ELF-1 (cell line): ENCODE measurements at places on chromosomes 1 and 21.

DNA sequence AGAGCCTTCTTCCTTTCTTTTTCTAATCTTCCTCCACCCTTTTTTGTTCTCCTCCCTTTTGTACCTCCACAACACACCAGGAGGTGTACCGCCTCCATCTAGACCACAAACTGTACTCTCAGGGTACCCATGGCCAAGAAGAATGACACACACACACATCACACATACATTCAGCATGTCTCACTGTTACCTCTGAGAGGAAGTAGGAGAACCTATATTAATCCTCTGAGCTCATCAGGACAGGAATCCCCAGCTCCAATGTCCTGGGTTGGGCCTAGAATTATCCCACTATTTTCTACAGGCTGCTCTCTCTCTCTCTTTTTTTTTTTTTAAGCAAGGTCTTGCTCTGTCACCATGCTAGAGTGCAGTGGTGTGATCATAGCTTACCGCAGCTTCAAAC, 36.7 kb downstream of the ATP2B4 start:
- DNase-seq, result no peak

- no peak for DNase-seq
Measured at GRCh38 chr1:91730801-91731732, 154.9 kb downstream of the TGFBR3 start.

DNA sequence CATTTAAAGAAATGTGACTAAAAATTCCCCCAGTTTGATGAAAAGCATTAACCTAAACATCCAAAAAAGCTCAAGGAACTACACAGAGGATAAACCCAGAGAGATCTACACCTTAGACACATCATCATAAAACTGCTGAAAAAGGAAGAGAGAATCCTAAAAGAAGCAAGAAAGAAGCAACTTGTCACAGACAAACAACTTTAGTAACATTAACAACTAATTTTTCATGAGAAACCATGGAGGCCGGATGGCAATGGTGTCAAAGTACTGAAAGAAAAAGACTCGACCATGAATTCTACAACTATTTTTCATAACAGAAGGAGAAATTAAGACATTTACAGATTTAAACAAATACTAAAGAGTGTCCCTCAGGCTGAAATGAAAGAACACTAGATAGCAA, 17.7 kb downstream of the ZNF644 start:
- no peak for DNase-seq

DNA sequence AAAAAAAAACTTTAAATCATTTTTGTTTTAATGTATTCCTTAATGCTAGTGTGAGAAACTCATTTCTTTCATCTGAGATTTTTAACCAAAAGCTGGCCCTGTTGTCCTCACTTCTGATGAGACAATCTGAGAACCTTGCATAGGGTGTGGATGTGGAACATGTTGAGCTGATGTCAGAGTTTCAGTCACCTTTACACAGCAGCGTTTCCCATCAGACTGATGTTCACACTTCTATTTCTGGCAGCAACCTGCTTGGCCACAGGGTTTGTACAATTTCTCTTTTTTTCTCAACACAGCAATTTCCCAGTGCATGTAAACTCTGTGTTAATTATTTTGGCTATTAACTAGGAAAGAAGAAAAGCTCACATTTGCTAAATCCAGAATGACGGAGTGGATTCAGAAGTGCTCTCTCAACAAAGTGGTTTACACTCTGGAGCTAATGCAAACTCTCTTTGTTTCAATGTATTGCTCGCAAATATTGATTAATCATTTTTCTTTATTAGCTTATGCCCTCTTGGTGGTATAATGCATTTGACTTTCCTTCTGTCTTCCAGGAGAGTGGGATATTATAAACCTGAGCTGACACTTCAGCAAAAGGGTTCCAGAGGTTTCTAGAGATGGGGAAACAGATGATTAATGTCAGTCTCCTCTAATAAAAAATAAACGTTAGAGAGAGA, 70.5 kb upstream of the HSPA13 start:
- DNase-seq, result no peak

DNA sequence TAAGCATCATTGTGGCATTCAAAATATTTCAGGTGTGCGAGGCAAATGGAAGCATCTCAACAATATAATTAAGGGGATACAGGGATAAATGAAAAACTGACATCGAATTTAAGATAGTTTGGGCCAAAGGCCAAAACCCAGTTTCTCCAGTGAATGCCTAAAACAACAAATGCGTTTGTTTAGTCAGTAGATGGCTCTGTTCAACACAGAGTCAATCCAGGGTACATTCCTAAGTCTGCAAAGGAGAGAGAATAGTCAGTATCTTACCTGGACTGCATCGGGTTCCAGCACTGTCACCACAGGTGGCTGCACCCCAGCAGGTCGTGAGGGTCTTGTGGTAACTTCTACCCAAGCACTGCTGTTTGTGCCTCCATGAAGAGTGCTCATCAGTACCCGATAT, 321.1 kb downstream of the KCTD3 start:
- no peak for DNase-seq

DNA sequence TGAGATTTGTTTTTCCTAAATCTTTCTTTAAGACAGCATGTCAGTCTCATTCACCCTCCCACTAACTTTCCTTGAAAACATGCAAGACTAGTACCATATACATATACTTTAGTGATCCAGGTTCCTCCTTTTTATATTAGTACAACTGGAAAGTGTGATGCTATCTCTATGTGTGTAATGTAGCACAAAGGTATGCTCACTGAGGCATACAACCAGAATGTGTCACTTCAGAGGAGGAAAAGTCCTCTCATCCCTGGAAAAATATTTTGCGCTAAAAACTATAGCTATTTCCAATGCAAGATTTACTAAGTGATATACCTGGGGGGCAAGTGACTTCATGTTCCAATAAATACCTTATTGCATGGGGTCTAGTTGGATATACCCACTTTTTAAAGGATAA, 45.9 kb downstream of the BARHL2 start:
- DNase-seq, result no peak
